ENCODE measurements at places on chromosomes 1 and 21.
A peak's percentile ranks its signal among the peaks of the same experiment; 100 is the strongest.

- H3K4me3 ChIP-seq: peak overlapping the region; percentile 58
- peak overlapping the region; percentile 81 for H3K27ac ChIP-seq
- peaks cover 58% of the 10 kb centered on the region for H3K4me1 ChIP-seq
- no peaks in the 10 kb centered on the region for H3K36me3 ChIP-seq
- DNase-seq: no peak
These were observed 4.9 kb downstream of the TGFB2 start for GRCh38 chr1:218350035-218350525.

GRCh38 chr1:209064850-209065706 is 518.4 kb upstream of the CAMK1G start:
- no peaks in the 10 kb centered on the region for H3K27me3 ChIP-seq
- no peak overlapping the region for H3K4me3 ChIP-seq
- DNase-seq: no peak
- H3K27ac ChIP-seq: no peak overlapping the region
- no peaks in the 10 kb centered on the region for H3K36me3 ChIP-seq

DNA sequence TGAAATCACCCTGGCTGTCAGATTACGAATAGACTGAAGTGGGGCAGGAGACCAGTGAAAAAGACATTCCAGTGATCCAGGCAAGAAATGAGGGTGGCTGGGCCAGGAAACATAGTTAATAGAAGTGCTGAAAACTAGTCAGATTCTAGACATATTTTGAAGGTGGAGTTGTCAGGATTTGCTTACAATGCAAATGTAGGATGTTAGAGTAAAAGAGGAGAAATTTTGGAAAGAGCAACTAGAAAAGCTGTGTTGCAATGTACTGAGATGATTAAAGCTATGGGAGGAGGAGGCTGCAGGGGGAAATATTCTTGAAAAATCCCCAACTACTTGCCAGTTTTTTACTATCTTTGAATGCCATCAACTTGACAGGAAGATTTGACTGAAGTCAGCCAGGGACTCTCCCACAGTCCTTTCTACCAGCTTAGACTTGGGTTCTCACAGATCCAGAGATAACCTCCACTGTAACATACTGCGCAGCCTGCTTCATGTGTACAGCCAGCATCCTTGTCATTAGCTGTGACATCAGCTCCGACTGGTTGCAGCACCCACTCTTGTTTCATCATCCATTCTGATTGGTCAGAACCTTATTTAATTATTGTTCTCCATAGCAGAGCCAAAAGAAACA is 109.7 kb downstream of the TSEN15 start:
- no peak overlapping the region for H3K27ac ChIP-seq
- H3K4me1 ChIP-seq: peaks cover 14% of the 10 kb centered on the region
- no peaks in the 10 kb centered on the region for H3K27me3 ChIP-seq
- no peaks in the 10 kb centered on the region for H3K36me3 ChIP-seq
- no peak overlapping the region for H3K4me3 ChIP-seq

DNA sequence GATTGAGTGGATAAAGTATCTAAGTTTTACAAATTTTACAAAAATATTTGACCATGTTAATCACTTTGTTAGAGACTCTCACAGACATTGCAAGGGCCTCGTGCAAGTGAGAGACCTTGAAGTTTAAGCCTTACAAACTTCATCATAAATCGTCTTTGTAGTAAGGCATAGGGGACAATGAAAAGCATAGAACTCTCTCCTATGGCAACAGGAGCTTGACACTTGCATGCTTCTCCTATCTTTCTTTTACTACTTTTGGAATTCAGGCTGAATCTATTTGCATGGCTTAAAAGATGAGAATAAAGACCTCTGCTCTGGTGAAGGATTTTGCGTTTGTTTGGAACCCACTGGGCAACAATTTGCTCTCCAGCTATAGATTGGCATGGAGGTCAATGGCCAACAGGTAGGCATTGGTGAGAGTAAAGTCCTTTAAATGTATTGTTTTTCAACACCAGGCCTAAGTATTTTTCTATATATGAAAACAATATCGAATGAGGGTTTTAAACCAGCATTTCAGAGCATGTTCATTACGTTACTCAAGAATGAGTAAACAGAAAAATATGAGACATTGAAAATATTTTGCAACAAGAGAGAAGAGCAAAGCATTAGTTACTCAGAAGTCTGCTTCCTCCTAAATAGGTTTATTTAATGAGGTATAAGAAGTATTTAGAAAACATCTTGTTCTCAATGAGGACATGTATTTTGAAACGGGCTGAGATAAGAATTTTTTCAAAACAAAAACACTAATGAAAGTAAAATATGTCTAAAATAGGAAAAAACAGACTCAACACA is 192.2 kb downstream of the TGFB2 start:
- H3K27me3 ChIP-seq: no peaks in the 10 kb centered on the region
- no peaks in the 10 kb centered on the region for H3K36me3 ChIP-seq
- DNase-seq: no peak
- peaks cover 12% of the 10 kb centered on the region for H3K4me1 ChIP-seq

DNA sequence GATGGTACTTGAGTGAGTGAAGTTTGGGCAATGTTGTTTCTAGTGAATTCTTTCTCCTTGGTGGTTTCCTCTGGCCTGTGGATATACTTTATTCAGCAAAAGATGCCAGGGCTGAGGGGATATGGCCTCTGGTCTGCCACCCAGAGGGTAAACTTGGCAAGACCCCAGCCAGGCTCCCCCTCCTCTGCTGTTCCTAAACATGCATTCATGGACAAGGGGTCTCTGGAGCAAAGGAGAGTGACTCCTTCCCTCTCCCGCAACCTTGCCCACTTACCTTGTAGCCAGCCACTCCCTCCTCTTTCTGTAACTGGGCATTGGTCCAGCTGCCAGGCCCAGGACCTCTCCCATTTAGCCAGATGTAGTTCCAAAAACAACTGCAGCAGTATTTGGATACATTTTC is 43.8 kb downstream of the RUNX3 start:
- no peak overlapping the region for H3K4me3 ChIP-seq
- peaks cover 23% of the 10 kb centered on the region for H3K27me3 ChIP-seq
- H3K36me3 ChIP-seq: peaks cover 3% of the 10 kb centered on the region
- no peak for DNase-seq
- no peak overlapping the region for H3K27ac ChIP-seq

DNA sequence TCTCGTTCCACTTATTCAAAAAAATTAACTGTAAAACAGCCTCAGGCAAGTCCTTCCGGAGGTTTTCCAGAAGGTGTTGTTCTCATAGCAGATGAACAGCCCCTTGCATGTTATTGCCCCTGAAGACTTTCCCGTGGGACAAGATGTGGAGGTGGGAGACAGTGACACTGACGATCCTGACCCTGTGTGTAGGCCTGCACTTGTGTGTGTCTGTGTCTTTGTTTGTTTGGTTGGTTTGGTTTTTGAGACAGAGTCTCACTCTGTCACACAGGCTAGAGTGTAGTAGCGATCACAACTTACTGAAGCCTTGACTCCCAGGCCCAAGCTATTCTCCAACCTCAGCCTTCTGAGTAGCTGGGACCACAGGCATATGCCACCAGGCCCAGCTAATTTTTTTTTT is 12.6 kb downstream of the ETV3L start:
- no peak for DNase-seq
- no peak overlapping the region for H3K4me3 ChIP-seq
- H3K36me3 ChIP-seq: no peaks in the 10 kb centered on the region
- peaks cover 8% of the 10 kb centered on the region for H3K4me1 ChIP-seq
- no peaks in the 10 kb centered on the region for H3K27me3 ChIP-seq
- H3K27ac ChIP-seq: no peak overlapping the region

- no peaks in the 10 kb centered on the region for H3K27me3 ChIP-seq
- no peaks in the 10 kb centered on the region for H3K36me3 ChIP-seq
- no peak overlapping the region for H3K4me3 ChIP-seq
These were observed 241.7 kb downstream of the USH2A start for GRCh38 chr1:216181590-216181989.

DNA sequence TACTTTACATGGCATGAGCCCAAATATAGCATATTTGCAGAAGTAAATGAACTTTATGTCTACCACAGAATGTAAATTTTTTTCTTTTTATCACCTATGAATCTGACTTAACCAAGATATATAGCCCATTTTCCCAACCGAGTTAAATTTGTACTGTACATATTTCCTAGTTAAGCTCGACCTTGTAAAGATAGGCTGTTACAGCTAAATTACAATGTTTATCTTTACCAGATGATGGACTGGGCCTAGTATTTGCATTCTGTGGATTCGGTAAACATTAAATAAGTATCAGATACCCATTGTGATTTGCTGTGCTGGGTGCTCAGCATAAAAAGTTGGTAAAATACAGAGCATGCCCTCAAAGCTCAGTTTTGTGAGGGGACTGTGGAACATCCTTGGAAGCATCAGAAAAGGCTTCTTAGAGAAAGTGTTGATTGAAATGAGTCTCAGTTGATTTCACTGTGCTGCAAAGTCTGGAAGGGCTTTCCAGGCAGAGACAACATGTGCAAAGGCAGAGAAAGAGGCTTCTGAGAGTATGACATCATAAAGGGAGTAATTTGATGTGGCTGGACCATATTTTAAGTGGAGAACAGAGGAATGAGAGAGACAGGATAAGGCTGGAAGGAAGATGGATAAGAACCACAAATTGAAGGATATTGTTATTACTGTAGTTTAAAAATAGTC is 27.4 kb downstream of the MORC3 start:
- no peak for DNase-seq
- peaks cover 32% of the 10 kb centered on the region for H3K36me3 ChIP-seq
- no peaks in the 10 kb centered on the region for H3K27me3 ChIP-seq
- H3K27ac ChIP-seq: no peak overlapping the region

DNA sequence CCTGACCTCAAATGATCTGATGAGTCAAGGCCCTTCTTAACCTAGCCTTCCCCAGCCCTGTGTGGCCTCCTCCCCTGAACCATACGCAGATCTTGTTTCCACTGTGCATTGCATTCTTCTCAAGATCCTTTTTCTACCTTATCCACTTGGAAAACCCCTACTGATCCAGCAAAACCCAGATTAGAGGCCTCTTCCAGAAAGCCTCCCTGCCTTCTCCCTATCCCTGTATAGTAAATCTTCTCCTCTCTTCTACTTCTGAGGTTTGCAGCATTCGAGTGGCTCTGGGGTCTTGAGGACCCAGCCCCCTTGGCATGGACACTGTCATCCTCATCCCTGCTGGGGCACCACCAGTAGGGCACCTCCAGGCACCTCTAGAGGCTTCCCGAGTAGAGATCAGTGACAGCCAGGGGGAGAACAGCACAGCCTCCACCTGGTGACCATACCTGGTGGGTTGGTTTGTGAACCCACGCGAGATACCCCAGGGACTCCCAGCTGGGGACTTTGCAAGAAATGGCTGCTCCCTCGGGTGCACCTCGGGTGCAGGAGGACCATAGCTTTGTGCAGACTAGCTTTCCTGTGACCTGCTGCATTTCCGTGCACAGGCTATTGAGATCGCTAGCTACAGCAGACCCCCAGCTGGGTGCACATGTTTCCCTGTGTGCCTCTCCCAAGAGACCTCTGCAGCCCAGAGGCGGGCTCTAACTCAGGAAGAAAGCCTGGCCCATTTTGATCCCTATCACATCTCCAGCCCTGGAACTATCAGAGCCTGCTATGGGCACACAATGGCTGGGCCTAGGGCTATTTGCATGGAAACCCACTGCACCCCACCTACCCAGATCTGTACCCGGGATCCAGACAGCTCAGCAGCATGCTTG is 34.2 kb downstream of the MATN1 start:
- H3K36me3 ChIP-seq: no peaks in the 10 kb centered on the region
- peaks cover 45% of the 10 kb centered on the region for H3K27me3 ChIP-seq
- peaks cover 7% of the 10 kb centered on the region for H3K4me1 ChIP-seq

DNA sequence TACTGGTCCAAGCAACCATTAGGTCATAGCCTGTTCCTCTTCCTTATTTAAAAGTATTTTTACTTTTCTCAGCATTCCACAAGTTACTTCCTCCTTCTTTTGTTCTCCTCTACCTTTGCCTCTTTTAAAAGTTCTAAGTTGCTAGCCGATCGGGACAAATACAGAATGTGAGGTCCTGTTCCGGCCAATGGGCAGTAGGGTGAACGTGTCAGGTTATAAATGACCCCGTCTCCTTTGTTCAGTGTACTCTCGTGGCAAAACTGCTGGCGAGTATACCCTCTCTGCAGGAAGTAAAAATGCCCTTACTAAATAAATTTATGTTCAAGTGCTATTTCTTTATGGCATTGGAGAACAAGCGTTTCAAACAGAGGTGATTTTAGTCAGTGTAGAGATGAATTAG is 2.5 kb downstream of the ADCY10 start:
- no peak for DNase-seq
- H3K27ac ChIP-seq: no peak overlapping the region

DNA sequence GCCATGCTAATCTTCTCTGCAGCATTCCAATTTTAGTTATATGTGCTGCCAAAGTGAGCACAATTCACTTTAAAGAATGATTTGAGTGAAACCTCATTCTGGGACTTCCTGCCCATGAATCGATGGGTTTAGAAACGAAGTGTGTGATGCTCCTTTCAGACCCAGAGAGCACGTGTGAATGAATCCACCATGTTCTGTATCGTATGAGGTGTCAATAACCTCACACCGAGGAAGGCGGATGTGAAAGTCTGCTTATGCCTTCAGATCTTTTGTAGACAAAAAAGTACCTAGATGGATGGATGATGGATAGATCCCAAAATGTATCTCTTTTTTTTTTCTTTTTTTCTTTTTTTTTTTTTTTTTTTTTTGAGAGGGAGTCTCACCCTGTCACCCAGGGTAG is 13.8 kb downstream of the UBASH3A start:
- H3K36me3 ChIP-seq: no peaks in the 10 kb centered on the region
- H3K4me3 ChIP-seq: no peak overlapping the region
- peaks cover 54% of the 10 kb centered on the region for H3K27me3 ChIP-seq
- H3K27ac ChIP-seq: no peak overlapping the region
- no peak for DNase-seq

- no peak for DNase-seq
- no peaks in the 10 kb centered on the region for H3K36me3 ChIP-seq
- H3K27me3 ChIP-seq: peaks cover 15% of the 10 kb centered on the region
- H3K27ac ChIP-seq: no peak overlapping the region
These were observed 777 bp downstream of the AZIN2 start for GRCh38 chr1:33081554-33082305.

- H3K4me3 ChIP-seq: no peak overlapping the region
- no peaks in the 10 kb centered on the region for H3K36me3 ChIP-seq
- no peaks in the 10 kb centered on the region for H3K27me3 ChIP-seq
- no peak for DNase-seq
- H3K27ac ChIP-seq: peak overlapping the region; percentile 87
- peaks cover 22% of the 10 kb centered on the region for H3K4me1 ChIP-seq
These were observed 59.9 kb downstream of the NUF2 start for GRCh38 chr1:163381487-163382184.
